ENCODE measurements at places on chromosomes 1 and 21.
A peak's percentile ranks its signal among the peaks of the same experiment; 100 is the strongest.

- no peak for DNase-seq
These were observed 27.2 kb downstream of the RHEX start for GRCh38 chr1:206080026-206080820.

DNA sequence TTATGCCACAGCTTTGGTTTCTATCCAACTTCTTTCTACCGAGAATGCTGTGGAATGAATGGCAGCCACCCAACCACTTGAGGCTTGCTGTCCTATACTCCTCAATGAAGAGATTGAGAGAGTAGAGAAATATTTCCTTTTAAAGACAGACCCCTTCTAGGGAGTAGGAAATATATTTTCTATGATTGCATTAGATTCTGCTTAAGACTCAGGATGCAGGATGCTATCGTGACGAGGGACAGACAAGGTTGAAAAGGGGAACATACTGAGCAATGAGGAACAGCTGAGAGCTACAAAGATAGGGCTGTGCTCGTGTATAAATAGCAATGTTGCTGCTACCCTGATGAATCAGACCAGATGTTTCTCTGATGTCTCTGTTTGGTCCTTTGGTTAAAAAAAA lies 7.1 kb upstream of the RASAL2 start:
- DNase-seq: no peak

DNA sequence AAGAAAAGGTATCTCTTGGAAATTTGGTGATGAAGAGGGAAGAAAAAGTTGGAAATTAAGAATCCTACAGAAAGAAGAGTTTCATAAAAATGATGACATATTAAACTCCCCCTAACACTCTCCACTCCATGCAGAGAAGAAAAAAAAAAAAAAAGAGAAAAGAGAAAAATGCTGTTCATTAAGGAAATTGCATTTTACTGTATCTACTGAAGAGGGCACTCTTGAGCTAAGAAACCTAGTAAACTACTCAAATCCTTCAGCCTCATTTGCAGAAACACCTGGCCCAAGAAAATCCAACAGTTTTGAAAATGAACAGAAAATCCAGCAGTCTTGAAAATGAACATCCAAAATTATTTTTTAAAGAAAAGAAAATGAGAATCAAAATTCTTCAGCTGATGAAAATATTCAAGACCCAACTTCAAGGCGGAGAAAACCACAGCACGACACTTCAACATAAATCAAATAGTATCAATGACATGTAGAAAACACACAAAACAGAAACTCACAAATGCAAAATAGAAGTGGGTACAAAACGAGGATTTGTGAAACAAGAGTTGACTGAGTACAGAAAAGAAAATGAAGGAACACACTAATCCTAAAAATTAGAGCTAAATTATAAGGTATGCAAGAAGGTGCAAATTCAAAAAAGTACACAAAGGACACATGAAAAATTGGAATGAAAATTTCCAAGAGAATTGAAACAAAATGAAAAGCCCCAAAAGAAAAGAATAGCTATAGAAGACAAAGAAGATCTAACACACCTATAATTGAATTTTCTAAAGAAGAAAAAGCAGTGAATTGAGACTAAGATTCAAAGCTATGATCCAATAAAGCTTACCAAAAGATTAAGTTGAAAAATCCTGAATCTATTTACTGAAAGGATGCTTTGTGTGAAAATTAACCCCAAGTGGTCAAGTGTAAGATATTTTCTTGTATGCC lies 73.2 kb upstream of the DNAJC6 start:
- no peak for DNase-seq

DNA sequence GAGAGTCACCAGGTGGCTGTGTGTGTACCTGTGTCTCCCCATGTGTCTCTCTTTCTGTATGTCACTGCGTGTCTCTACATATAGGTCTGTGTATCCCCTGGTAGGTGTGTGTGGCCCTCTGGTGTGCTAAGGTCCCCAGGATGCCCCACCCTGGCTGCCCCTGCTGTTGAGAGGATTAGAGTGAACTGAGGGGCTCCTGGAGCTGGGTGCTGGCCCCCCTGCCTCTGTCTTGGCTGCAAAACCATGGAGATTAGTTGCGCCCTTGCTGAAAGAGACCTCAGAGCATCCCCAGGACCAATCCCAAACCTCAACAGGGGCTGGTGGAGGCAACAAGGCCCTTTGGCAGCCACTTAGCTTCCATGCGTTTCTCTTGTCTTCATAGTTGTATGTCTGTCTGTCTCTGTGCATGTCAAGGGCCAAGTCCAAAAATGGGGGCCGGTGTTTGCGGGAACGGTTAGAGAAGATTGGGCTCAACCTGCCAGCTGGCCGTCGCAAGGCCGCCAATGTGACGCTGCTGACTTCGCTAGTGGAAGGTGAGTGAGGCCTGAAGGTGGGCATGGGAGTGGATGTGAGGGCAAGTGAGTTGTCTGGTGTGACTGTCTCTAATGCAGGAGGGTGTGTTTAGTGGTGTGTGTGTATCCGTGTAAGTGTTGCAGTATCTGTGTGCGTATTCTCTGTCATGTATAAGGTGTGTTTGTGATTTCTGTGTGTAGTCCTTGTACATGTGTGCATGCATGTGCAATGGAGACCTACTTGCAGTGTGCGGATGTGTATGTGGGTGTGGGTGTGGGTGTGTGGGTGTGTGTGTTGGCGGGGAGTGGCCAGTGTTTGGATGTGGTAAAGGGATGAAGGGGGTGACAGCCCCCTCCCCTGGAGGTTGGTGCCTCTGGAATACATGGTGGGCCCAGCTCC lies 16.7 kb downstream of the TFAP2E start:
- no peak for DNase-seq

DNA sequence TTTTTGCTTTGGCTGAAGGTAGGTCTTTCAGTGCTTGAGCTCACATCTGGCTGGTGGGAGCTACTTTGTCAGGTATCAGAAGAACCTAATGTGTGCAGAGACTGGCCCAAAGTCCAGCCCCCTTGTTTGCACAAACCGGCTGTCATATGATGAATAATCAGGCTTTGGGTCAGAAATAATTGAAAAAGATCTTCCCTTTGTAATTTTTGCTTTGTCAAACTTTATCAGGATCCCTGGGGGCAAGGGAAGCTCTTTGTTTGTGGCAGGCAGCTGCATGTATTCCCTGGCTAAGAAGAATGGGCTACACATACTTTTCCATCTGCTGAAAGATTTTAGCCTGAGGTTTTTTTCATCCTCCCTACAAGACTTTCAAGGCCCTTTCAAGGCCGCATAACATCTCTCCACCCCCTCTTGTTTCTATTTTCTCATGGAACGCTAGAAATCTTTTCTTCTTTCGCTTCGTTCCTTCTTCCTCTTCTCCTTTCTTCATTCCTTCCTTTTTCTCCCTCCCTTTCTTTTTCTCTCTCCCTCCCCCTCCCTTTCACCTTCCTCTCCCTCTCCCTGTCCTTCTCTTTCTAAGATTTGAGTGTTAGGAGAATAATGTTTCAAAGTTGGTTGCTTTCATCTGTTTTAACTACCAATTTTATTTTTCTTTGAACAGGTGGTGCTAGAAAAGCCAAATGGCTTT lies 25.5 kb downstream of the TUFT1 start:
- no peak for DNase-seq

GRCh38 chr1:153985941-153986761 lies at the start of gene RAB13:
TSS of gene RAB13 (minus strand) at chr1:153986339. CDS start at chr1:153986236, 103 bp downstream.
- DNase-seq: no peak

- DNase-seq: no peak
These were observed 40.2 kb upstream of the PBX1 start for GRCh38 chr1:164518692-164519332.

- no peak for DNase-seq
These were observed 76.5 kb upstream of the MAP10 start for GRCh38 chr1:232728507-232729263.

- DNase-seq: no peak
These were observed 219.0 kb upstream of the L1TD1 start for GRCh38 chr1:61975638-61976037.

GRCh38 chr1:185487026-185487425 lies 170.0 kb upstream of the IVNS1ABP start:
- DNase-seq: no peak

- DNase-seq: no peak
These were observed 2.3 kb upstream of the LCE3D start for GRCh38 chr1:152582647-152583046.

DNA sequence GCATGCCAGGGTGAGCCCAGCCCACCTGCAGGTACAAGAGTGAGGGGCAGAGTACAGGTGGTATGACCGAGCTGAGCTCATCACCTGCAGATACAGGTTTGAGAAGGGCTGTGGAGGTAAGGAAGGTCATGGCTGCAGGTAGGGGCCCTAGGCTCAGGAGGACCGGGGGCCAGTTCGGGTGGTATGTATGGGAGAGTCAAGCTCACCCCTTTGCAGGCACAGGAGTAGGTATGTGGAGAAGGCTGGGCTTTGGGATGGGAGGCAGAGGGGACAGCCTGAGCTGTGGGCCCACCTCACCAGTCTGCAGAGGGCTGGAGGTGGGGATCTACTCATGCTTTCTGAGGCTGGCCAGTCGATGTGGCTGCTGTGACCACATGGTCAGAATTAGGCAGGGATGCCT lies 17.2 kb downstream of the PODN start:
- no peak for DNase-seq

GRCh38 chr21:34715518-34715917 lies 46.7 kb downstream of the CLIC6 start:
- no peak for DNase-seq

DNA sequence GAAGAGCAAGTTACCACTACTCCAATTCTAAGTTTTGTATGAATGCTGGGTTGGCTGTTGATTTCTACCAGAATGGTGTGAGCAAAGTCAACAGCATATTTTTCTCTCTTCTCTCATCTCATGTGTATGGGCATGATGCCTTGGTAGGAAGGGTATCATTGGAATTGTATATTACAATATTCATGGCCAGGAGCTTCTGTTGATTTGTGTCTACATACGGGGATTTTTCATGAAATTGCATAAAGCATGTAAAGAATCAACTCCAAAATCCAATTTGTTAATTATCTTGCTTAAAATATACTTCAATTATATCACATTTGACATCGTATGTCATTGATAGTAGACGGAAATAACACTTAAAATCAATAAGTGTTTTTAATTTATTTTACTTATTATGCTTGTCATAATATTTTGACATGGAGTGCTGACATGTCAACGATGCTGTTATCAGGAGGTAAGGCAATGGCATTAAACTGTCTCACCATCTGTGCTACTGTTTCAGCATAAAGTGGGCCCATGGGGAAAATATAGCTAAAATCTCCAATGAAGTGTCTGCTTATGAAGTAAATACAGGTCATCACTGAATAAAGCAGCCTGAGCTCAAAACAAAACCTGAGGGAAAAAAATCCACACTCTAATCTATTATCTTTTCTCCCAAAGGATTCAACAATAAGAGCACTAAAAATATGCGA lies 142.2 kb upstream of the NBPF11 start:
- no peak for DNase-seq

DNA sequence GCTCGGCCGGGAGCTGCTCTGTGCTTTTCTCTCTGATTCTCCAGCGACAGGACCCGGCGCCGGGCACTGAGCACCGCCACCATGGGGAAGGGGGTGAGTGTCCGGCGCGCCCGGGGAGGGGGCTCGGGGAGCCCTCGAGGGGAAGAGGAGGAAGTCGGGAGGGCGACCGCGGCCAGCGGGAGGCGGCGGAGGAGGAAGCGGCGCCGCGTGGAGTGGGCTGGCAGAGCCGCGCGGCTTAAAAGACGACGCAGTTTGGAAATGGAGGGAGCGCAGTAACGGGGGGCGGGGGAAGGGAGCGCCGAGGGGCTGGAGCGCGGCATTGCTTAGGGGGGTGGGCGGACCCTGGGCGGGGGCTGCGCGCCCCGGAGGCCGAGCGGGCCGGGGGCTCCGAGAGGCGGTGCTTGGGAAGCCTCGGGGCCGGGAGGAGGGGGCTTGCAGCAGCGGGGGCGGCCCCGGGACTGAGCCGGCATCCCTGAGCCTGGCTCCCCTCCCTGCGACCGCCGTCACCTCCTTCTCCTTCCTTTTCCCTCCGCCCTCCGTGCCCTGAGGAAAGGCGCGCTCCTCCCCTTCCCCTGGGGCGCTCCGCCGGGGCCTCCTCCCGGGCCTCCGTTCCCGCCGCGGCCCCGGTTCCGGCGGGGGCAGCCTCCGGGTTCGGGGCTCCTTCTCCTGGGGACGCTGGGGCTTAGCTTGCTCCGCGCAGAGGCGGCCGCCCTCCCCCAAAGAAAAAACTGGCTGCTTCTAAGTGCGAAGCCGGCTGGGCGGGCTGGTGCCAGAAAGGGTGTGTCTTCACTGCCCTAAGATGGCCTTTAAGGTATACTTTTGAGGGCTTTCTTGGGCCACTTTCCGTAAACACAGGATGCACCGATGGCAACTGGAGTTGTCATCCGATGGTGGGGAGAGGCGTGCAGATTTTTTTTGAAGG lies 648 bp downstream of the ATP1A1 start:
- DNase-seq: peak; percentile 54

DNA sequence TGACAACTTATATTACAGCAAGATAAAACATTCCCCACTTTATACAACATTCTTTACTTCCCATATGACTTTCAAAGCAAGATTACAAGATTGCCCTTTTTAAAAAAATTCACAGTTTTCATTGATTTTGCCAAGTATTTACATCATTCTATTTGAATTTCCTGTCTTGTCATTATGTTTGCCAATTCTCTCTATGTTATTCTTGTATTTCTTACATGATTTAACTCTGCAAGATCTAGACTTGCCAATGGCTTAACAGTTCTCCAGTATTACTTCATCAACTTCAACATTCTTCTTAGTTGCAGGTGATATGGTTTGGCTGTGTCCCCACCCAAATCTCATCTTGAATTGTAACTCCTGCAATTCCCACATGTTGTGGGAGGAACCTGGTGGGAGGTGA lies 31.6 kb downstream of the FMO4 start:
- DNase-seq: no peak

- no peak for DNase-seq
These were observed 74.1 kb downstream of the RRAGC start for GRCh38 chr1:38785285-38786039.

- peak; percentile 71 for DNase-seq
These were observed 51.9 kb downstream of the AGPAT3 start for GRCh38 chr21:43916691-43917514.

DNA sequence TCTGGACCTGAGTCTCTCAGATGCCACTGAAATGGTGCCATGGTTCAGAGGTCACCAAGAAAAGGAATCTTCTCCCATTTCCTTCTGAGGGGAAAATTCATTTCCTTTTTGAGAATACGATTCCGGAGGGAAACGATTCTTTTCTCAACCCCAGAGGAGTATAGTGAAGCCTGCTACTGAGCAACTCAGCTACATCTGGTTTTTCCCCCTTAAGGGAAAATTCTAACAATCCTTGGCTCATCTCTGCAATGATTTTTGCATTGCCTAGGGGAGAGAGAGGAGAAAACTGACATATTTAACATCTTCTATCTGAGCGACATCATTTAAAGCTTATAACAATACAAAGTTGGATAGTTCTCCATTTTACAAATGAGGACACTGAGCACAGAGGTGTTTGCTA lies 22.4 kb upstream of the KANK4 start:
- no peak for DNase-seq

GRCh38 chr1:22804969-22805671 lies 94.5 kb downstream of the EPHB2 start:
- no peak for DNase-seq

- no peak for DNase-seq
These were observed 28.8 kb downstream of the PIK3C2B start for GRCh38 chr1:204465546-204466415.

GRCh38 chr1:150162582-150162861 lies 12.8 kb downstream of the PLEKHO1 start:
- no peak for DNase-seq

GRCh38 chr1:42259739-42260064 lies 75.3 kb downstream of the FOXJ3 start:
- DNase-seq: no peak

GRCh38 chr1:5511381-5512097 lies 480.7 kb downstream of the NPHP4 start:
- no peak for DNase-seq
